DMS 273 treated with DMSO at 0.1 percent for 48 hours (cell line): ENCODE measurements at places on chromosomes 12 and 14.

- DNase-seq: peak; percentile 10
Measured at GRCh38 chr12:27305673-27306456, 26.8 kb upstream of the BMAL2 start.

DNA sequence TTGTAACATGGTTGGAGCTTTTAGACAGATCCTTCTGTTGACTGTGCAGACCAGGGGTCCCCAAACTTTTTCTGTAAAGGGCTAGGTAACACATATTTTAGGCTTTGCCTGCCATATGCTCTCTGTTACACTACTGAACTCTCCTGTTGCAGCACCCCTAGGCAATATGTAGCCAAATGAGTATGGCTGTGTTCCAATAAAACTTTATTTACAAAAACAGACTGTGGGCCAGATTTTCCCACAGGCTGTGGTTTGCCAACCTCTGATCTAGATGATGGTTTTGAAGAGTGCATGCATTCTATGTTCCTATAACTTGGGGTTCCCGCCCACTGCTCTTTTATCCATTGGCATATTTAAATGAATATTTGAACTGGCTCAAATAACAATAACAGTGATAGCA, 180.3 kb upstream of the VASH1 start:
- no peak for DNase-seq

DNA sequence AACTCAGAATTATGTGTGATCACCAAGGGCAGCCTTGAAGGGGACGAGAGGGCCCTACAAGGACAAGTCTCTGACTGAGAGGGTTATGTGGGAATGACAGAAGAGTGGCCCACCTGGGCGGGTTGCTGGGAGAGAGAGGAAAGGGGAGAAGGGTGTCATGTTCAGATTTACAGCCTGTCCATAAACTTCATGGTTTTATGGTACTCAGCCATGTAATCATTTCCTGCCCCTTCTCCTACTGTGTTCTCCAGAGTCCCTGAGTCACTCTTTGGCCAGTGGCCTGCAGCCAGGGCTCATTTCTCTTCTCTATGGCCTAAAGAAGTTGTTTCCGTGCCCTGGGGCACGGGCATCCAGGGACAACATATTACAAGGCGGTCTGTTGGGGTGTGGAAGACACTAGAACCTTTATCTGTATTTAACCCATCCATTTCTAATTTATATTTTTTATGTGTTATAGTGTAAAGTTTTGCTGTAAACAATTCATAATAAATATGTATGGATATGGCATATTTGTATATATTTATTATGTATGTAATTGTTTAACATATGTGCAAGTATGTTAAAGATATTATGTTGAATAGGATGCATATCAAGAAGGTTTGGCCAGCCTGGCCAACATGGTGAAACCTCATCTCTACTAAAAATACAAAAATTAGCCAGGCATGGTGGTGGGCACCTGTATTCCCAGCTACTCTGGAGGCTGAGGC, 26.9 kb downstream of the DDX47 start:
- DNase-seq: no peak

DNA sequence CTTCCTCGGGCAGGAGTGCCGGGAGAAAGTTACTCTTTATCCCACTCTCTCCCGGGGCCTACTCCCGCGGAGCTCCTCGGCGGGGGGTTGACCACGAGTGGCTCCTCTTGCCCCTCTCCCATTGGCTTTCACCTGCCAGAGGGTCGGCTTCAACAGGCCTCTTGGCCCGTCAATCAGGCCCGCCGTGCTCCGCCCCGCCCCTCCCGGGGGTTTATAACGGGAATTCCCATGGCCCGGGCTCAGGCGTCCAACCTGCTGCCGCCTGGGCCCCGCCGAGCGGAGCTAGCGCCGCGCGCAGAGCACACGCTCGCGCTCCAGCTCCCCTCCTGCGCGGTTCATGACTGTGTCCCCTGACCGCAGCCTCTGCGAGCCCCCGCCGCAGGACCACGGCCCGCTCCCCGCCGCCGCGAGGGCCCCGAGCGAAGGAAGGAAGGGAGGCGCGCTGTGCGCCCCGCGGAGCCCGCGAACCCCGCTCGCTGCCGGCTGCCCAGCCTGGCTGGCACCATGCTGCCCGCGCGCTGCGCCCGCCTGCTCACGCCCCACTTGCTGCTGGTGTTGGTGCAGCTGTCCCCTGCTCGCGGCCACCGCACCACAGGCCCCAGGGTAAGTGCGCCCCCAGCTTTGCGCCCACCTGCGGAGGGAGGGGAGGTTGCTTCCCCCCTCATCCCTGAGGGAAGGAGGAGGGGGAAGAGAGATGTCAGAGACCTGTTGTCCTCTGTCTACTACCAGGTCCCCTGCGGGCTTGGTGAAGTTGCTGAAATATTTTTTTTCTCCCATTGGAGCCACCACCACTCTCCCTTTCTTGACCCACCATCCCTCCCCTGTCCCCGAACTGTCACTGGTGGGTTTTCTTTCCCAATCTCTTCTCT, at the start of gene SMOC1:
Gene SMOC1 (plus strand): TSS at position 242 of the 869 bp plus-strand sequence. CDS start 263 bp downstream, at position 505.
- DNase-seq: peak; percentile 57
